Central memory CD8-positive, alpha-beta T cell (primary cell): ENCODE measurements at places on chromosomes 3 and 15.

- DNase-seq = no peak
Observed at GRCh38 chr3:8595695-8596115, 48.9 kb downstream of the SSUH2 start.

- no peak for DNase-seq
Observed at GRCh38 chr3:97821287-97821773, 481 bp upstream of the CRYBG3 start.

- no peak for DNase-seq
Observed at GRCh38 chr3:65597226-65597951, 441.3 kb downstream of the MAGI1 start.

- no peak for DNase-seq
Observed at GRCh38 chr15:40550341-40551037, 14.4 kb downstream of the CCDC32 start.
